ENCODE measurements at places on chromosomes 4 and X.

DNA sequence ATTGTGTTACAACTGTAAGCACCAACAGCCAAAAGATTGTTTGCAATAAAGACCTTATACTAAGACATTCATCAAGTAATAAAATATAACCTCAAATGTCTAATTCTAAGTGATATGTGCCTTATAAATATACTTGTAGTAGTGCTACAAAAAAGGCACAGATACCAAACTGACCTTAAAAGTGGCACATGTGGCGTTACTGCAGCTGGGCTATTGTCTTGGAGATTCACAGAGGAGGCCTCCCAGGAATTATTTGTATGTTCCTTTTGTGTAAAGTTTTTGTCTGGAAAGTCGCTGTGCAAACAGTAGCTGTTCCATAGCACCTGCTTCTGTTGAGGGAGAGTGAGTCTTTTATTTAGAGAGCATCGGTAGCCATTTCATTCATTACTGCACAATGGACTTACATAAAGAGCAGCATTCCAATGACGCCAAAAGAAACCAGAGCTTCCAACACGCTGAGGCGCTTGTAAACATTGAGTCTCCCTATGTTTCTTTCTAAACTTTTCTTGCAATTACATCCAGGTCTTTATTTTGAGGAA lies 143.7 kb downstream of the RPA4 start:
- DNase-seq, result no peak

DNA sequence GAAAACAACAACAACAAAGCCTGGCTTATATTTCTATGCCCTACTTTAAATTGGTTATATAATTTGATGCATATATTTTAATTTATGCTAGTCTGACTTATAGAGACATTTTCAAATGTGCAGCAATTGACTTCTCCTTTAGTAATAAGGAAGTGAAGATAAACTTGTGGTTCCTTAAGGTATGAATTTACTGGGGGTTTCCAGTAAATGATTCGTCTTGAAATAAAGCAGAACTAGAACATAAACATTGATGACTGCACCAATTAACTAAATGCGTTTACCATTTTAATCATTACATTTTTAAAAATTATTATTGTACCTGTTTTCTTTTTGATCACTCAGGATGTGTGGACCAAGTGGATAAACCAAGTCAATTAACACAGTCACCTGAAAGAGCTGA lies 99.6 kb upstream of the CCSER1 start:
- no peak for DNase-seq

GRCh38 chr4:105652286-105652888 lies 56.1 kb downstream of the INTS12 start:
- DNase-seq, result no peak

- DNase-seq, result no peak
Observed at GRCh38 chrX:52140020-52140419, 44.7 kb upstream of the MAGED4 start.

DNA sequence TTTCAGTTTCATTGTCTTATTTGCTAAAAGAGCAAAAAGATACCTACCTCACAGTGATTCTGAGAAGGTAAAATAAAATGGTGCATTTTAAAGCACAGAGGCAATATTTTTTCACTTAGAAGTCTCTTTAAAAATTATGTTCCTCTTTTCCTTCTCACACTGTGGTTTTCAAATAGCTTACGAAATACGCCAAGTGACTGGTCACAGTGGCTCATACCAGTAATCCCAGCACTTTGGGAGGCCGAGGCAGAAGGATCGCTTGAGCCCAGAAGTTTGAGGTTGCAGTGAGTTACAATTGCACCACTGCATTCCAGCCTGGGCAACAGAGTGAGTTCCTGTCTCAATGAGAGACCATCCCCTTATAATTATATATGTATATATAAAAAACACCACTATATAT lies 372.6 kb downstream of the FBXO8 start:
- DNase-seq, result no peak

DNA sequence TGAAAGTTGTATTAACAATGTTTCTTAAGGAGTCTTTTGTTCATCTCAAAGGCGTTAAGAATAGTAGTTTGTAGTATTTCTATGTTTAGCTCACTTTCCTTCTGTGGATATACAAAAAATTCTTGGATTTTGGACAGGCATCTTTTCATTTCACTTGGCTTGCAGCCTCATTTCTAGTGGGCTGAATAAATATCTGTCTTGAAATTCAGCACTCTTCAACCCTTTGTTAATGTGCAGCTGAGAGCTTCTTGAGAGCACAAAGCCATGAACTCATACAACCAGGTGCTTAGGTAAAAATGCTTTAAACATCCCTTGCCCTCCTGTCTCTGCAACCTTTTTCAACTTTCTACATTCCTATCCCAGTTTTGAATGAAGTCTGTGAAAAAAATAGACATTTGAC lies 1003.2 kb downstream of the C4orf33 start:
- no peak for DNase-seq
